ENCODE measurements at places on chromosomes 7 and 10.

GRCh38 chr10:45091968-45092367 is 91.2 kb downstream of the ZNF22 start:
- DNase-seq: no peak

- no peak for DNase-seq
These were observed 7.2 kb upstream of the GRID1 start for GRCh38 chr10:86373828-86374227.

GRCh38 chr7:98199131-98199530 is 12.1 kb upstream of the BHLHA15 start:
- no peak for DNase-seq

- no peak for DNase-seq
These were observed 130.8 kb downstream of the PAXIP1 start for GRCh38 chr7:154871928-154872750.

GRCh38 chr7:140810830-140811556 is 113.7 kb downstream of the BRAF start:
- peak; percentile 91 for DNase-seq

- DNase-seq: no peak
These were observed 34.3 kb upstream of the ELMO1 start for GRCh38 chr7:37482953-37483352.

GRCh38 chr10:87546971-87547413 is 42.3 kb downstream of the MINPP1 start:
- DNase-seq: no peak

GRCh38 chr10:125916977-125917376 is 20.6 kb downstream of the FANK1 start:
- no peak for DNase-seq

DNA sequence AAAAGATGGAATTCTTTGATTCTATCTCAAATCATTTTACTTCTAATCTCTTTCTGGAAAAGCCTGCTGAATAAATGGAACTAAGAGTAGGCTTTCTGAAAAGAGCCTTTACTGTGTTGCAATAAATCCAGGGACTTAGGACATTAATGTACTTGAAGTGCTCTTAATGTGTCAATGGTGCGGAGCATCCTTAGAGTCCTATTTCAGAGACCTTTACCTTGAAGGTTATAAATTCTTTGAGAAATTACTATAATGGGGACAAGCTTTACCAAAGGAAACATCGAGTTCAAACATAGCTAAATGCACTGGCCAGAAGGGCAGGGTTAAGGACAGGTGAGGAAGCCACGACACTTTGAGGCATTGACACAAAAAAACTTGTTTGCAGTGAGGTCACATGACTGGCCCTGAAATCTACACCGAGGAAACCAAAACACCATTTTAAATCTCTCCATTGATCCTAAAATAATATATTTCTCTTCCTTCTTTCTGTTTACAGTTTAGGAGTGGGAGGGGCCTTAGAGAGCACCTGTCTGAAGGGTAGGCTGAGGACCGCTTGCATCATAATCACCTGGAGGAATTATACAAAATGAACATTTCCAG is 48.1 kb upstream of the EXOC6 start:
- DNase-seq: peak; percentile 60

DNA sequence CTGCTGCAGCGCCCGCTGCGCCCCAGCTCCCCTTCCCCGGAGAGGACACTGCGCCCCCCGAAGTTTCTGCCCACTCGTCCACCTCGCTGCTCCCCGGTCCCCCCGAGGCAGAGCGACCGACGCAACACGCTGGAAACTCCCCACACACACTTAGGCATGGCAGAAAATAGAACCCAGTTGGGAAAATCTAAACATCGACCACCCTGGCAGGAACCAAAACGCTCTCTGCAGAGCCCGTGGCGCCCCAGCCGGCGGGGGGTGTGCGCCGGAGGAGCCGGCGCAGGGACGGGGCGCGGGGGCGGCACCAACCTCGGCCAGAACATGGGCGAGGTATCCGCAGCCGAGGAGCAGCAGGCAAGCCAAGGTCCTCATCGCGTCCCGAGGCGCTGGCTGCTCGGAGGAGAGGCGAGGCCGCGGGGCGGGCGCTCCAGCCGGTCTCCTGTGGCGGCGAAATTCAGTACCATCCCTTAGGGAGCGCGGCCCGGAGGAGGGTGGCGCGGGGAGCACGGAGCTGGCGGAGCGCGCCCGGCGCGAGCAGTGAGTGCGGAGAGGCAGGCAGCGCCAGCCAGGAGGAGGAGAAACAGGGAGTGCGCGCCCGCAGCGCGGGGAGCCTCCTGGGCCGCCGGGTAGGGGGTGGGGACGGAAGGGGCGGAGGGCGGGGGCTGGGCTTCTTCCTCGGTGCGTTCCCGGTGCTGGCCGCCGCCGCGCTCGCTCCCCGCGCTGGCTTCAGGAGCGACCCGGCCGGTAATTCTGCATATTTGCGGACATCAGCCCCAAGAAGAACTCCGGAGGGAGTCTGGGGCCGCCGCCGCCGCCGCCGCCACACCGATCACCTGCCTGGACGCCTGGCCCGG is 789 bp downstream of the PDGFA start:
- DNase-seq: peak; percentile 90

GRCh38 chr10:96584035-96584434 is 2.8 kb downstream of the TM9SF3 start:
- DNase-seq: no peak

- no peak for DNase-seq
These were observed 48.6 kb downstream of the EXOC4 start for GRCh38 chr7:133301444-133301843.

DNA sequence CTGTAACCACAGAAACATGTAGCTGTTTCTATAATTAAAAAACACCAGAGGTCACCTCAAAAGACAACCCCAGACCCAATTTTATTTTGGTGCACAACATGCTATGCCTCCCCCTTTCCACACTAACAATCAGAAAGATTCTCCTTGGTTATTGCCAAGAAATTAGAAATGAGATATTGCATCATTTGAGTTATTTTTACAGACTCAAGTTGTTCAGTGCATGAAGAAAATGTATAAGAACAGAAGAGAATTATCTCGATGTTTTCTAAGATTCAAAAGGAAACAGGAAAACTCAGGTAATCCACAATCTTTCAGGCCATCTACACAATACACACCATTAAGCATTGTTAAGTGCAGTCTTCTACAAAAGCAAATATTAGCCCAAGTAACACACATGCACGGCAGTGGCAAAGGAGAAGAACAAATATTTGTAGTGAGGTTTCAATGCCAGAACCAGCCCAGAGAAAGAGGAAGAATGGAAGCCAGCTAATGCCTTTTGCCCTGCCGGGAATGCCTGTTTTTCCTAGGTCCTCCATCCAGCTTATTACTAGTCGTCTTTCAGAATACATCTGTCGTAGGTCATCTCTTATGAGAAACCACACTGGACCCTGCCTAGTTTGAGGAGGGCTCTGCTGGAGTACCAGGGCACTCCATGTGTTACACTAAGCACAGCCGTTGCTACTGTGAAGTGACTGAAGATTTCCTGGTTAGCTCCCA is 67.6 kb upstream of the C1GALT1 start:
- DNase-seq: peak; percentile 75

DNA sequence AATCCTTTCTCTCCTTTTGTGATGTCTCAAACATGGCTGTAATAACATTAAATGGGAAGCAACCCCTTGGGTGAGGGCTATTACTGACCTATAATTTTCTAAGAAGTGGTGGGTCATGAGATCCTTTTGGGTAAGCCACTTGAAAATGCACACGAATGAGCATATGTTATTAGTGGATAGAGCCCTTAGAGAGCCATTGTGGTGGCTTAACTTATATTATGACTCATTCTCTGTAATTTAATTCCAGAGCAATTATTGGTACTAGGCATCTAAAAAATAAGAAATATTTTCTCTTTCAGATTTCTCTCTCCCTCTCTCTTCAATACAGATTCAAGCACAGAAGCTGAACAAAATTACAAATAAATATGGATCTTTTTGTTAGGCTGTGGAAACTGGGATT is 1177.4 kb upstream of the PHF14 start:
- DNase-seq: no peak

- peak; percentile 22 for DNase-seq
These were observed 98.3 kb upstream of the ARHGAP21 start for GRCh38 chr10:24821986-24822385.

DNA sequence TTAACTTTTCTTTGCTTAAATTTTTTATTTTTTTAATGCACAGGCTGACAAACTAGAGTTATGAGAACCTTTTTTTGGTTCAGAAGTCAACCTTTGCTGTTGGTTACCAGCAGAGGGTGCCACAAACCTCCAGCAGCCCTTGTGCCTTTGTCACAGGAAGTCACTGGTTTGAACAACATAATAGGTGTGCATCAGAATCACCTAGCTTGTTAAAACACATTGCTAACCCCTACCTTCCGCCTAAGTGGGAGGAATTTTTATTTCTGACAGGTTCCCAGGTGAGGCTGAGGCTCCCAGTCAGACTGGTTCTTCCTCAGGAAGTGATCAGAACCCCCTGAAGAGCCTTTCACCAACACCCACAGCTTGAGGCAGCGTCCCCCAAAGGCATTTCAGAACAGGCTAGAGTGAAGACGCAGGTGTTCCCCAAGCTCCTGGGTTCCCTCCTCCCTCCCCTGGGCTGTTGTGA is 22.6 kb upstream of the VDAC2 start:
- peak; percentile 76 for DNase-seq

- DNase-seq: no peak
These were observed 339.9 kb upstream of the PODXL start for GRCh38 chr7:131896165-131896863.

DNA sequence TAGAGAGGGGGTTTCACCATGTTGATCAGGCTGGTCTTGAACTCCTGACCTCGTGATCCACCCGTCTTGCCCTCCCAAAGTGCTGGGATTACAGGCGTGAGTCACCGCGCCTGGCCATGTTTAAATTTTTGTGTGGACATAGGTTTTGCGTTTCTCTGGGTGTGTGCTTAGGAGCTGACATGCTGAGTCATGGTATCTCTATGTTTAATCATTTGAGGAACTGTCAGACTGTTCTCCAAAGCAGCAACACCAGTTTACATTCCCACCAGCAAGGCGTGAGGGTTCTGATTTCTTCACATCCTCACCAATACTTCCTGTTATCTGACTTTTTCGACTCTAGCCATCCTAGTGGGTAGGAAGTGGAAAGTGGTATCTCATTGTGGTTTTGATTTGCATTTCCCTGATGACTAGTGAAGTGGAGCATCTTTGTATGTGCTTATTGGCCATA is 153.7 kb downstream of the DNAJB6 start:
- DNase-seq: peak; percentile 66

GRCh38 chr10:25304606-25305005 is 129.8 kb downstream of the GPR158 start:
- no peak for DNase-seq

GRCh38 chr7:71784180-71784579 is 628.0 kb downstream of the CALN1 start:
- no peak for DNase-seq

DNA sequence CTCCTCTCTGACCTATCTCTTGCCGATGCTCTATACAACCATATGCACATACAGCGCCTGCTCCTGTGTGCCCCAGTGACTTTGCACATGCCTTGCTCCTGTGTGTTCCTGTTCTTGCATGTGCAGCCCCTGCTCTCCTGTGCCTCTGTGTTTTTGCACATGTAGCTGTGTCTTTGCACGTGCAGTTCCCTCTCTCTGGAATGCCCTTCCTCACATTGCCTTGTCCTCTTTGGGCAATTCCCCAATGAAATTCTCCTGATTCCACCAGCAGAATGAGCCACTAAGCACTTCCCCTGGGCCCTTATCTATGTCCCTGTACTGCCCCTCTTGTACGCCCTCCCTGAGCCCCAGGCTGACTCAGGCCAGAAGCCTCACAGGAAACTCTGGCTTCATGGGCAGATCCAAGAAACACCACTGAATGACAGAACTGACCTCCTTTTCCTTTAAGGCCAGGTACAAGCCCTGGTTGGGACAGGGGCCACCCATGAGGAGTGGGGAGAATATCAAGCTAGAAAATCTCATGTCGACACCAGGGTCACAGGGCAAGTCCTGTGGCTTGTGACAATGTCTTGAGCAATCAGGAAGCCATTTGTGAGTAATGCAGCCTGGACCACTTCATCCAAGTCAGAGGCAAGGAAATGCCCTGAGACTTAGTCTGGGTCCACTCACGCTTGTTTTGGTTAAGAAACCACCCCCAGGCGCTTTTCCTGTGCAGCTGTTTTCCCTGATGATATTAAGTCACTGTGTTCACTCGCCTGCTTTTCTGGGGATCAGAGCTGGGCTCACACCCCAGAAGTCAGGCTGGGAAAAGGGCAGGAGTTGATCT is 1.9 kb upstream of the ARHGAP22 start:
- DNase-seq: no peak

DNA sequence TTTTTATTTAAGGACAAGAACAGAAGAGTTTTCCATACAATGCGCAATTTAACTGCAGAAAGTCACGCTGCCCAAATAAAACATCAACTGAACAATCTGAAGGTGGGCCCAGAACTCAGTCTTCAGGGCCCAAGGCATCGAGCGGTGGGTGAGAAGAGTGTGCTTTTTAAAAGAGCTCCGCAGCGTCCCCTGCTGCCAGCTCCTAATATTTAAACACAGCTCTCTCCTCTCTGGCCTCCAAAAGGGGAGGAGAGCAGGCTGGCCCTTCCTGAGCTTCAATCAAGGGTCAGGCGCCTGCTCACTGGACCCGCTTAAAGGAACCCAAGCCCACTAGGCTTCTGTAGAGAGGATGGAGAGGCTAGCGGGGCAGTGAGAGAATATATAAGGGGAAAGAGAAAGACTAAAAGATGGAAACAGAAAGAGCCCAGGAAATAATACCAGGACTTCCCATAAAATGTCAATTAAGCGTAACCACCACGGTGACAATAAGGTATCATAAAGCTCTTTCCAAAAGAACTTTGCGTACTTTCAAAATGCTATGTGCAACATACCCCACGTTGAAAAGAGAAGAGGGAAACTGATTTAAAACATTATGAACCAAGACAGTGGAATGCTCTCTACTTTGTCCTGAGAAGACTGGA is 2.8 kb downstream of the FAM53B start:
- peak; percentile 78 for DNase-seq

GRCh38 chr7:50742401-50742800 is 40.3 kb downstream of the GRB10 start:
- no peak for DNase-seq

DNA sequence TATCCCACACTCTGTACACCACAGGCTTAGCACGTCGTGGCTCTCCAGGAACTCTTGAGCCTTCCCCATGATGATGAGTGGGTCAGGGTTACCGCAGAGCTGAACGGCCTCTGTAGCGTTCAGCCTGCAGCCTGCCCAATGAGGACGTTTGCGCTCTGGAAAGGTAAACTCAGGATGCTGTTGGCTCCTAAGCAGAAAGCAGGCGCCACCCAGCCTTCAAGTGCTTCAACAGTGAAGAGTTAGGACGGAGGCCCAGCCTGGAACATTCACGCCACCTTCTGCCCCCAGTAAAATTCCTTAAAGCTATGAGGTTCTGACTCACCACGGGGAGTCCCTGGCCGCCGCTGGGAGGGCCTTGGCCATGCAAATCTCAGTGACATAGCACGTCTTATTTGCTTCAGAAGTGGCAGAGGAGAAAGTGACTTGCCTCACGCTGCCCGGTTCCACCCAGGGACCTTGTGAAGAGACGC is 161.5 kb upstream of the SH2B2 start:
- DNase-seq: peak; percentile 91

Data from HT-29 (cell line).